ENCODE measurements at places on chromosomes 6 and 20.
A peak's percentile ranks its signal among the peaks of the same experiment; 100 is the strongest.

DNA sequence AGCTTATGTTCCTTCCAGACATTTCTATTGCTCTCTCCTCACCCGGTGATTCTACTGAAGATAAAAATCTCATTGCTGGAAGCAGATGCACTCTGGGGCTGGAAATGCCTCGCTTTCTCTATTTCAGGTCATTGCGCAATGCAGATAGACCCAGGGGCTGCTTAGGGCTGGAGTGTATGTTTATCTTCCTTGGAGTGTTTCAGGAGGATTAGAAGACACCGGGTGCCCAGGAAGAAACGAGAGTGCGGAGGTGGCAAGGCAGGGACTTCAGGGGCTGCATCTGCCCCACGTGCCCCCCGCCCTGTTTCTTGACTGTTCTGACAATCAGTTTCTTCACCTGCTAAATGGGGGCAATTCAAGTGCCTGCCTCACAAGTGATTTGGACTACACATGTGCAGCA lies 45.6 kb upstream of the IYD start:
- no peak for DNase-seq

DNA sequence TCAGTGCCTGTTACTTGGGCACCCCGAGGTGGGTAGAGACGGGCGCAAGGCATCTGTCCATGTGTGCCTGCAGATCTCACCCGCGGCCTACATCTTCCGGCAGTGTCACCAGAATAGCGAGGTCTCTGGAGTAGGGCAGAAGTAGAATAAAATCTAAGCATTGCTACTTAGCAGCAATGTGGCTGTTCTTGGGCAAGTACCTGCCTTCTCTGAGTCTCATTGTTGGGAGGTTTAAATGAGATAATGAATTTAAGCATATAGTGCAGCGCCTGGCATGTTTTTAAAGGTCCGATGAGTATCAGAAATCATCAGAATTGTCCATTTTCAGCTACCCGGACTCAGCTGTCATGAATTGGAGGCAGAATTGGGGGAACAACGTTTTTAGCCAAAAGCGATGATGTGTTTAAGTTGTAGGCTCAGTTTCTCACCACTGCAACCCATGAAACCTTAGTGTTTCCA lies 800 bp downstream of the ABCC10 start:
- DNase-seq: no peak

- DNase-seq: no peak
Measured at GRCh38 chr6:14897831-14898230, 348.0 kb upstream of the JARID2 start.

- DNase-seq: no peak
Measured at GRCh38 chr6:100300221-100300736, 164.4 kb downstream of the SIM1 start.

DNA sequence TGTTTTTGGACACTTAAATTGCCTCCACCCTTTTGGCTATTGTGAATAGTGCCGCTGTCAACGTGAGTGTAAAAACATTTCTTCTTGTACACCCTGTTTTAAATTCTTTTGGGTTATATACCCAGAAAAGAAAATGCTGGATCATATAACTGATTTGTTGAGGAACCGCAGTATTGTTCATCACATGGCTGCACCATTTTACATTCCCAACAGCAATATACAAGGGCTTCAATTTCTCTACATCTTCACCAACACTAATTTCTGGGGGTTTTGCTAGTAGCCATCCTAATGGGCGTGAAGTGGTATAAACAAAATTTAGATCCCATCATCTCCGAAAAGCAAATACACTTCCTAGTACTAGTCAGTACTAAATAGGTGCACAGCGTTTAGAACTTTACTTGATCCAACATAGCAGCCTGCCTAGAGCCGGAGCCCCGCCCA lies 579 bp upstream of the BPHL start:
- DNase-seq: no peak

GRCh38 chr6:20791074-20791473 lies 256.8 kb downstream of the CDKAL1 start:
- no peak for DNase-seq

- no peak for DNase-seq
Measured at GRCh38 chr20:22797103-22797502, 212.7 kb upstream of the FOXA2 start.

GRCh38 chr6:81734500-81735150 lies 17.9 kb downstream of the TENT5A start:
- no peak for DNase-seq

GRCh38 chr6:16965689-16966088 lies 136.2 kb upstream of the STMND1 start:
- DNase-seq: no peak

DNA sequence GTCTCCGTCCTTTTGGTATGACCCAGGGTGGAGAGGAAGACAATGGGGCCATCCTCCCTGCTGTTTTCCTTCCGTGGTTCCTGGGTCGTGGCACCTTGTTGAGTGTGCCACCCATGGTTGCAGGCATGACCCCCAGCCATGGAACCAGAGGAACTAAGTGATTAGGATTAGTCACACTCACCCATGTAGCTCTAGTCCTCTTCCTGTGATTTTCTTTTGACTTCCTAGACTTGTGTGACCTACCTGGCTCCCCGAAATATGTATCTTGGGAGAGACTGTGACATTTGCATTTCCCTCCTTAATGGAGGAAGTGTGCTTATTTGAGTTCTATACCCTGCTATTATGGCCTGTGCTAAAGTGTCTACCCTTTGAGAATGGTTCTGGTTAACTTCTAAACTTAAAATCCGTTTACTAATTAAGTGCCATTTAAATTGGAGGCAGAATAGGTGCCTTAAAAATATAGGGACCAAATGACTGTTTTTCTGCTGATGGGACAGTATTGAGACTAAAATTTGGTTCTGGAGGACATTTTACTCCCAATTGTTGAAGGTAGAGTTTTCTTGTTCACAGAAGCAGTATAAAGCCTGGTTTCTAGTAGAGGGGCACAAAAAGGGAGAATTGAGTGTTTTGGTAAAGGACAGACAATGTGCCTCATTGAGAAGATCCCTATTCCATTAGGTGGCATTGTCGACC lies 545.6 kb downstream of the HDGFL1 start:
- DNase-seq: no peak

GRCh38 chr20:51286758-51287157 lies 255.8 kb downstream of the NFATC2 start:
- no peak for DNase-seq

DNA sequence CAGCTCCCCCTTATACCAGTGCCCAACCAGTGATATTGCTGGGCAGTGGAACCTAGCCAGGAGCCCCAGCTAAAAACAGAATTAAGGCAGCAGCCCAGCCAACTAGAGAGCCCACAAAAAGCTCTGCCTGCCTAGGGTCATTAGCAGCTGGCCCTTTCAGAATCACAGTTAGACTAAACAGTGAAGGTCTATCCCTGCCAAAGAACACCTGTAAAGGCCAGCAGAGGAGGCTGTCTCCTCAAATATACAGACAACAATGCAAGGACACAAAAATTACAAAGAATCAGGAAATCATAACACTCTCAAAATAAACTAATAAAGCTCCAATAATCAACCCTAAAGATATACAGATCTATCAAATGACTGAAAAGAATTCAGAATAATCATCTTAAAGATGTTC lies 77.8 kb upstream of the HTR1E start:
- DNase-seq: no peak

- no peak for DNase-seq
Measured at GRCh38 chr6:74587386-74587785, 618.5 kb downstream of the COL12A1 start.

- DNase-seq: no peak
Measured at GRCh38 chr20:24077145-24077544, 88.6 kb upstream of the GGTLC1 start.

- DNase-seq: no peak
Measured at GRCh38 chr20:57693002-57693582, 16.7 kb downstream of the PMEPA1 start.

DNA sequence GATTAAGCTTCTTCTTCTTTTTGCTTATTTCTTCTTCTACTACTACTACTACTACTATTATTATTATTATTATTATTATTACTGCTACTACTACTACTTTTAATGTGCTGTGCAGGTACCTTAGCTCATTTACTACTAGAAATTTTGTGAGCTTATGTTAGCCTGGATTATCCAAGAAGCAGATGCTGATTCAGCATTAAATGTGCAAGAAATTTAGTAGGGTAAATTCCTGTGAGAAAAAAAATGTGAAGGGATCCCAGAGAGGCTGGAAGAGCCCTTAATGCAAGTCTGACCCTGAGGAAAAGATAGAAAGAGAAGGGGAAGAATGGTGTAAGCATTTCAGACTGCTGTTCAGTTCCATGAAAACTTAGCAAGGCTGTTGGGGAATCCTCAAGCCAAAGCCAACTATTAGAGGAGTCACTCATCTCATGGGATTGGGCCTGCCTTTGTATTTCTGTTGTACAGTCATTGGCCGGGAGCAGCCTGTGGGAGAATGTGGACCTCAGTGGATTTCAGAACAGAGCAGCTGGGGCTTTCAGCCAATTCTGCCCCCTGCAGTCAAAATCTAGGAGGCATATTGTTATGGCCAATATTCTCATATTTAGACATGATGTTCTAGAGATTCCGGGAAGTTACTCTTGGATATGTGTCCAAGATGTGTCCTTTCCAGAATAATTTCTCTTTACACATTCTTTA lies 37.2 kb upstream of the TSPYL1 start:
- no peak for DNase-seq

GRCh38 chr20:35726842-35727711 lies 15.0 kb downstream of the RBM39 start:
- no peak for DNase-seq

GRCh38 chr6:105594821-105595220 lies 191.9 kb upstream of the PREP start:
- DNase-seq: no peak

DNA sequence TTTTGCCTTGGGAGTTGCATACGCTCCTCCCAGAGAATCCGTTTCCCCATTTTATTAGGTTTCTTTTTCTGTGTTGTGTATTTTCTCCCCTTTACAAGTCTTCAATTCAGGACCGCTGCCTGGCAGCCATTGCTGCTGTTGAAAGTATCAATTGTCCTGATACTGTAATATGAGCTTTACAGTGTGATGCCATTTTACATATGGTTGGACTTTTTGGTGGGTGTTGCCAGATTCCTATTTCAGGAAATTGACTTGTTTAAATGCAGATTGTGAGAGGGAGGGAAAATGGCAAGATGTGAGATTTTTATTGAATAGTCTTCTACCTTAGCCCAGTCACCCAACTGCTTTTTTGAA lies 1.2 kb downstream of the PANK2 start:
- no peak for DNase-seq

DNA sequence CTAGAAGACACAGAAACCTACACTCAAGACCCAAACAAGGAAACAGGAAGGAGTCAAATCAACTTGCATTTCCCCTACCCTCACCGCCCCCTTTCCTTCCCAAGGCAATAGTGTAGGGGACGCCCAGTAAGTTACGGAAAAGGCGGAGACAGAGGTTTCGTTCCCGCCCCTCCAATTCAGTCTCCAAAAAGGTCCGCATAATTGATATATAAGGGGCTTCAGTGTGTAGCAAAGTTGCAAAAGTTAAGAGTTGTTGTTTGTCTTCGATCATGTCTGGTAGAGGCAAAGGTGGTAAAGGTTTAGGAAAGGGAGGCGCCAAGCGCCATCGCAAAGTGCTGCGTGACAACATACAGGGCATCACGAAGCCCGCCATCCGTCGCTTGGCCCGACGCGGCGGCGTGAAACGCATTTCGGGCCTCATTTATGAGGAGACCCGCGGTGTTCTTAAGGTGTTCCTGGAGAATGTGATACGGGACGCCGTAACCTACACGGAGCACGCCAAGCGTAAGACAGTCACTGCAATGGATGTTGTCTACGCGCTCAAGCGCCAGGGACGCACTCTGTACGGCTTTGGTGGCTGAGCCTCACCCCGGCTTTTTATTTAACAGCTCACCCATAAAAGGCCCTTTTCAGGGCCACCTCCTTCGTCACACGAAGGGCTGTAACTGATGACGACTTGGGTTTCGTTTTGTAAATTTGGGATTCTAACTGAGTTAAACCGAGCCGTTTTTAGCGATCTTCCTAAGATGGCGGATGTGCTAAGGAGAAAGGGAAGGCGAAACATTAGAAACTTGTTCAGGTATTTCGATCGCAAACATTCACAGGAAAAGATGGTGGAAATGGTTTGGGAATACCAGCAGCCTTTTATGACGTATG lies 124.6 kb upstream of the BTN3A2 start:
- DNase-seq: peak; percentile 59
